NCI-H1048 (cell line): ENCODE measurements at places on chromosomes 6 and 20.

- no peak for DNase-seq
Measured at GRCh38 chr6:3670356-3670755, 81.2 kb downstream of the PXDC1 start.

DNA sequence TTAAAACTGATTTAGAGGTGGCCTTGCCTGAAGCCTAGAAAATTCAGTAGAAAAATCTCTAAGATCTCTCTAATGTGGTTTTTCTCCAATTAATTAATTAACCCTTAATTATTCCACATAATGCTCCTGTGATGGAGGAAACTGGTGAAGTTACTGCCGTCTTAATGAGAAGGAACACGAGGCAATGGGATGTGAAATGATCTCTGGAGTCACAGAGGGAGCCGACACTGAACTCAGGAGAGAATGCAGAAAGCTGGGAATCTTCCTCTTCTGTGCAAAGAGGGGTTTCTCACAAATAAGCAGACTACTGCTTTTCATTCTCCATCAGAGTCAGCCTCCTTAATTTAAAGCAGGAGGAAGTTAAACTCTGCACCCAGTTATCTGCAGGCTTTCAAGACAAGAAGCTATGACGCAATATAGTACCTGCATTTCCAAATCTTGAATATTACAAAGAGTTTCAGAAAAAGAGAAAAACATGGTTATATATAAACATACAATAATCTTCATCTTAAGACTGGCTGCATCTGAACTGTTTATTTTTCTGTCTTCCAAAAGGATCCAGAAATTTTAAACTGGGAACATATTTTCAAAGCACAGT is 18.1 kb upstream of the SNRPB2 start:
- no peak for DNase-seq

GRCh38 chr6:144909753-144910285 is 624.7 kb downstream of the UTRN start:
- no peak for DNase-seq

DNA sequence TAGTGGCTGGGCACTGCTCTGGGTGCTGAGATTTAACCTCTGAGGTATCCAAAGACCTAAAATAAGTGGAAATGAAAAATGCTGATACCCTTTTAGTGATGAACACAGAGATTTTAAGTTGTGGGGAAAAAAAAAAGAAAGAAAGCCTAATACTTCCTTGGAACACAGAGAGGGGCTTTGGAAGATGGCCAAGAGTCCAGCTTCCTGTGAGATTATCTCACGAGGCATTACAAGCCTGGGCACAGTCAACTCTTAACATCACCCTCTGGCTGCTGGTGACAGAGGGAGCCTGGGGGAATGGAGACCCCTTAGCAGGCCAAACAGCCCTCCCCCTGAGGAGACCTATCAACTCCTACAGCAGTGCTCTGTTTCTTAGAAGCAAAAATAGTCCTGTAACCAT is 19.7 kb downstream of the BTN2A1 start:
- no peak for DNase-seq

DNA sequence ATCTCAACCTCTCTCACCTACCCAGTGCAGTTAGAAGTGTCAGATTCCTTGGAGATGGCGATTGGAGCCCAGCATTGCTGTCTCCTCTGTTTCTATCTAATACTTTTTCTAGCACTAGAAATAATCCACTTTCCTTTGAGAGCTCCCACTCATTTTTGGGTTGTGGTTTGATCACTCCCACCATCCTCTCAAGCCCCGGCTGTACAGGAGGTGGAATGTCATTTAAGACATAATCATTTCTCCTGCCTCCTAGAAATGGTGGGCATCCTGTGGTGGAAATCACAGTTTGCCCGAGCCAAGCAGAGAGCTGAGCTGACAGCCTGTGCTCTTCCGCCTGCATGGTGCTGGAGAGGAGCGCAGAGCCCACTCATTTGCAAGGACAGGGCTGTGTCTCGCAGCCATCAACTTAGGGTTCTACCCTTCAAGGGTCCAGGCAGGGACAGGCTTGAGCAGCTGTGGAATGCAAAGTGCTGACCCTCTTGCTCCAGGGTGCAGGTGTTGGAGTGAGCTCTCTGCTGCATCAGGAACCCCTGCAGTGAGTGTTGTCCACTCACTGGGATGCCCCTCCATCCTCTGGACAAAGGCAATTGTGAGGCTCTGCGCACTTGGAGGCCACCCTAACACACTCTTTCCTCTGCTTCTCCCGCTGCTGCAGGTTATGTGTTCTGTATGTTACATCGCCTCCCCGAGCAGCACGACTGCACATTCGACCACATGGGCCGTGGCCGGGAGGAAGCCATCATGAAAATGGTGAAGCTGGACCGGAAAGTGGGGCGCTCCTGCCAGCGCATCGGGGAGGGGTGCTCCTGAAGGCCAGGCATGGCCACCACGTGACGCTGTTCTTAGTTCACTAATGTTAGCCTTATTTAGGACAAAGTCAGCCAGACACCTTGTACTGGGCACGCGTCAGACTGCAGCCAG is 332.3 kb downstream of the ZFAND3 start:
- DNase-seq, result no peak

- DNase-seq, result no peak
Measured at GRCh38 chr6:13375360-13375878, 47.1 kb upstream of the TBC1D7 start.

- DNase-seq, result no peak
Measured at GRCh38 chr6:22284666-22285065, 12.2 kb downstream of the PRL start.

GRCh38 chr6:109454496-109455436 is 806 bp downstream of the MICAL1 start:
- DNase-seq, result no peak
